ENCODE measurements at places on chromosomes 4 and X.

GRCh38 chr4:88803600-88804096 lies 106.0 kb upstream of the NAP1L5 start:
- DNase-seq, result no peak

DNA sequence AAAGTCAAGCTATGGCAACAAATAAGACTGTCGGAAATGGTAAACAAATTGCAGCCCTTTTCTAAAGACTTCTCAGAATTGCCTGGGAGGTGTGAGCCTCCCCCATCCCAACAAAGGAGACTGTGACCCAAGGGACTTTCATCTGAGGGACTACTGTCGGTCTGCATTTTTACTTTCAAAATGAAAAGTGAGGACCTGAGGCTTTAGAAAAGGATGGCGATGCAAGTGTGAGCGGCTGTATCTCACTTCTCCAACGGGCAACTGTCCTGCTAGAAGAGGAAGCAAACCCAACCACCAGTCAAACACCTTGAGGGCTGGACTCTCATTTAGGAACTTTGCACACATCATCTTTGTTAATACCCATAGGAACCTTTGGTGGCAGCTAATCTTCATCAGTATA lies 62.6 kb upstream of the CLNK start:
- DNase-seq, result no peak

DNA sequence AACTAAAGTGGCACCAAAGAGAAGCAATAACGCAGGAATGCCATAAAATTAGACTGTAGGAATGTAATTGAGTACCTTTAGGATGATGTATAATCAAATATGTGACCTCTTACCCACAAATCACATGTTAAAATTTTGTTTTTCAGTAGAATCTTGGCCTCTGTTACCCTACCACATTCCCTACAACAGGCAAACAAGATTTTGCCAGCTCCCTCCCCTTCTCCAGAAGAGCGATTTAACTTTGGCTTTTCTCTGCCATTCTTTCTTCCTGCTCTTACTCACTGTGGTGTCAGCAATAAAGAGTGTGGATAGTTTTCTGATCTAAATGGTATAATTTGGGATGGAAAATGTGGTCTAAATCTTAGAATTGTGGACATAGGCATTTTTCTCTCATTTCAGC lies 57.2 kb downstream of the TRIM2 start:
- DNase-seq, result no peak

DNA sequence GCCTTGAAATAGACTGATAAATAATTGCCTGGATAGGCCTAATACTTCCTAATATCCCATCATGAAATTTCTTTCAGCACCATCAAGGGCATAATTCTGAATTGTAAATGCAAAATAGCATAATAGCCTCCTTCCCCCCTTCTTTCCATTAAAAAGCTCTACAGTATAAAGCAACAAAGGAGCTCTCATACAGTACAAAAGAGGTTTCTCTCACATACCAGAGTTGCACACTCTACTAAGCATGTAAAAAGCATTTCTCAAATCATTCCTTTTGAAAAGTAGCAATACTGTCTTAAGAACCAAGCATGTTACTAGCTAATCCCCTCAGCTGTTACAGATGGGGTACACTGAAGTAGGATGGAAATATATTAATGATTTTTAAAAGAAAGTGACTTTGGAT lies 509.0 kb downstream of the KLHL13 start:
- no peak for DNase-seq

DNA sequence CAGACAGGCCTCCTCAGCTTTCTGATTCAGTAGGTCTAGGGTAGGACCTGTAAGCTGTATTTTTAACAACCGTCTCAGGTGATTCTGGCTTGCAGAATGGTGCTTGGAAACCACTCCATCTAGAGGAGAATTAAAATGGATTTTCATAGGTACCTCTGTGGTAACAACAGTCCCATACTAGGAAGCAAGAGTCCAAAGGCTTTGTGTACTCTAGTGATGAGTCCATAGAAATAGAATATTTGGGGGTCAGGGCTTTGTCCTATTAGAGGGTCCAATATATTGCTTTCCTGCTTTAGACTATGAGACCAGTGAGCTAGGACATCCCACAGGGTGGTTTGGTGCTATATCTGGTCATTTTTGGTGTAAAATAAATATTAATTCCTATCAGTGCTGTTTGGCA lies 242.0 kb downstream of the SCFD2 start:
- DNase-seq, result no peak

DNA sequence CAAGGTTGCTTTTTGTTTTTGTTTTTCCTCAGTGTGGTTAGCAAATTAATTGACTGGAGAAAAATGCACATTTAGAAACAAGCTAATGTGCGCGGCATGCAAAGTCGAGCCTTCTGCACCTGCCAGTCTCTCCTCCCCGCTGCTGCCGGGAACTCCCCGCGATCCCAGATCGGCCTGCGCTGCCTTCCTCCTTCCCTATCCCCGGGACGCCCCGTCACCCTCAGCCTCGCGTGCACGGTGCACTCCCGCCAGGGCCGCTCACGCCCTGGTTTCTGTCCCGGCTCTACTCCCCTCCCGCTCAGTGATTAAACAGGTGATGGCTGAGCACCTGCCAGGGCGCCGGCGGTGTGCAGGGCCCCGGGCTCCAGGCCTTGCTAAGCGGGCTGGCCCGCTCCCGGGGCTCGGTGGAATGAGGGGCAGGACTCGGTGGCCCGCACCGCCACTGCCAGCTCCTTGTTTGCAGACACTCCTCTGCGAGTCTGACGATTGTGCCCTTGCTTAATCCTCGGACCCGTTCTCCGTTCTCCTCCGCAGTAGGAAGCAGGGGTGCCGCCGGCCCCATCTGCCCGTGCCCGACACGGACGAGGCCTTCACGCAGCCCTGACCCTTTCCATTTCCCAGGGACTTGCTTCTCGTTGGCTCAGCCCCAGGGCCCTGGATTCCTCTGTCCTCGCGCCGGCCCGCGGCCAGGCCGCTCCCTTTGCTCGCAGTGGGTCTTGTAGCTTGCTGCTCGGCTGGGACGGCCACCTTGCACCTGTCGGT lies 143.4 kb downstream of the TRIML1 start:
- no peak for DNase-seq

GRCh38 chrX:37684426-37684825 lies 1.2 kb upstream of the XK start:
- DNase-seq, result no peak

- no peak for DNase-seq
Measured at GRCh38 chr4:42381666-42382065, 15.6 kb upstream of the SHISA3 start.

GRCh38 chr4:76663824-76664223 lies 228.8 kb downstream of the SHROOM3 start:
- no peak for DNase-seq

DNA sequence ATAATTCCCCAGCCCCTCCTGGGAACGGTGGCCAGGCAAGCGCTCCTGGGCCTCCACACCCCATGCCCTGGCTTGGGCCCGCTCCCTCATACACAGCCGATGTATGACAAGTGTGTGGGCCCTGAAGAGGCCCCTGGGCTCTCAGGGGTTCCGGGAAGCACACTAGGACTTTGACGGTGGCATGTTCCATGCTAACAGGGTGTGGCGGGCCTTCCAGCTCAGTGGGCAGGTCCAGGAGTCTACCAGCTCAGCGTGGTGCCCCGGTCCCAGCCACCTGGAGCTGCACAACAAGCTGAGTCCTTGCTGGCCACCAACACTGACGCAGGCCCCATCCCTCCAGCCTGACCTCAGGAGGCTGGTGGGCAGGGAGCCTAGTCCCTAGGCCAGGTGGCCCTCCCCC lies 24.4 kb upstream of the HMX1 start:
- no peak for DNase-seq

DNA sequence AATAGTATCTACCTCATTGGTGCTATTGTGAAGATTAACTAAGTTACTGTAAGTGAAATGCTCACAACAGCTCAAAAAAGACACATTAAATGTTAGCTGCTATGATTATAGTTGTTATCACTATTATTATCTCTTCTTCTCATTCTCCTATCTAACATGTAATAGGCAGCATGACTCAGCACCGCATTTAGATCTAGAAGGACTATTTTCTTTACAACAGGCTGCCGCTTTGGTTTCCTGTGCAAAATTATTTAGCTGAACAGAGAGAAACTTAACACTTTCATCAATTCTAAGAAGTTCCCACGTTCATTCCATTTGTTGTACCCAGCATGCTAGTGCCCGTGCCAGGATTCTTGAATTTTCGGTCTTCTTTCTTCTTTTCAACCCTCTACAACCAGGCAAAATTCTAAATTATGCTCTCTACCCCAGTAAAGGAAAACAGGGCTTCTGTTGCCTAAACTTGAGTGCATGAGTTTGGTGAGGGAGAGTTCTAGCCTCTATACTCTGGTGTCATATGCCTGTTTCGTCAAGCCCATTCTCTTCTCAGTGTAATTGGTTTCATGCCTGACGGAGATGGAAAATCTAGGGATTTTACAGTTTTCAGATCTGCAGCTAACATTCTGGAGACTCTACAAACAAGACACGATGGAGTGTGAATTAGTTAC lies 378.9 kb downstream of the PPP1R2C start:
- no peak for DNase-seq

DNA sequence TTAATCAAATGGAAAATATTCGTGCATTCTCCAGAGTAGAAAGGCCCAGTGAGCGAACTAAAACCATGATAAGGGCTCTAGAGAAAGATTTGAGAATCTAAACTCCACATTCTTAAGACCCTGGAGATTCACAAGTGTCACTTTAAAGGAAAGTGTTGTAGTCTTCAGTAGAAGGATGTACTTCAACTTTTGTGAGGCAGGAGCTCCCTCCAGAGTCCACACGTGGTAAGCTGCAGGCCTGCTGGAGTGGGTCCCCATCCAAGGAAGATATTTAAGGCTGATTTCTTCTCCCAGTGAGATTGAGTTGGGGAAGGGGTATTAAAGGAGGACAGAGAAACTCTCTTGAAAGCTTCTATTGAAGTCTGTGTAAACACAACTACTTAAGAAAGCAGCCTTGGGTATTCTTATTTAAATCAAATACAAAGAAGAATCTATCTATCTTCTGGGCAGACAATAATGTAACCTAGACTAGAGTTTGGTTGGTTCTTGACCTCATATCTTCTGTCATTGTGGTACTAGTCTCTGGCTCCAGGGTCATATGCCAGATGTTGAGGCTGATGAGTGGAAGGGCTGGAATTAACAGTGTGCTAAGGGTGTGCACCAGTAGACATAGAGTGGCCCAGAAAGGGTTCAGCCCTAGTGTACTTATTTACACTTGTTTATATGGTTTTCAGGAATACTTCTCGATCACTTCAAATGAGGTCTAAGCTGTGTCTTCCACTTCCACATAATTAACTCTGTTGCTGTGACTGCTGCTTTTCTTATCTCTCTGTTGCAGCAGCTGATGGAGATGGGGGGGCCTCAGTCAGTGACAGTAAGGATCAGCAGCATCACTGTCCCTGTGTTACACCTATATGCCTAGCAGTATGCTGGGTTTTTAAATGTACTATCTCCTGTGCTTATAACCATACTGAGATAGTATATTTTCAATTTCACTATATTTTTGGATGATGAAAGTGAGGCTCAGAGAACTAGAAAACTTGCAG lies 76.1 kb downstream of the HMGB2 start:
- peak; percentile 21 for DNase-seq

- no peak for DNase-seq
Measured at GRCh38 chr4:155666344-155667221, at the start of gene GUCY1A1. TSS of gene GUCY1A1 (plus strand) at chr4:155666848. CDS start at chr4:155696868, 30,020 bp downstream.

DNA sequence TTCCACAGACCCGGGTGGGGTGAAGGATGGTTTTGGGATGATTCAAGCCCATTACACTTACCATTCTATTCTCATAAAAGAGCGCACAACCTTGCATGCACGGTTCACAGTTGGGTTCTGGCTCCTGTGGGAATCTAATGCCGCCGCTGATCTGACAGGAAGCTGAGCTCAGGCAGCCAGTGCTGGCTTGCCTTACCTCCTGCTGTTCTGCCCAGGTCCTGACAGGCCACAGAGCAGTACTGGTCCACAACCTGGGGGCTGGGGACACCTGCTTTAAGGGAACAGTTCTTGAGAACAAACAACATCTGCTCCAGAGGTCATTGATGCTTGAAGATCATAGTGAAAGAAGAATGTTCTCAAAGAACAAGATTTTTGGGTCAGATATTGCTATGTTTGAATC lies 8.0 kb upstream of the HS3ST1 start:
- no peak for DNase-seq

GRCh38 chr4:72938516-72938915 lies 131.0 kb downstream of the COX18 start:
- no peak for DNase-seq

GRCh38 chr4:155040031-155040430 lies 168.4 kb upstream of the NPY2R start:
- no peak for DNase-seq

- DNase-seq, result no peak
Measured at GRCh38 chr4:166308647-166309046, 435.6 kb downstream of the TLL1 start.
